PC-3 (cell line): ENCODE measurements at places on chromosomes 6 and 20.

DNA sequence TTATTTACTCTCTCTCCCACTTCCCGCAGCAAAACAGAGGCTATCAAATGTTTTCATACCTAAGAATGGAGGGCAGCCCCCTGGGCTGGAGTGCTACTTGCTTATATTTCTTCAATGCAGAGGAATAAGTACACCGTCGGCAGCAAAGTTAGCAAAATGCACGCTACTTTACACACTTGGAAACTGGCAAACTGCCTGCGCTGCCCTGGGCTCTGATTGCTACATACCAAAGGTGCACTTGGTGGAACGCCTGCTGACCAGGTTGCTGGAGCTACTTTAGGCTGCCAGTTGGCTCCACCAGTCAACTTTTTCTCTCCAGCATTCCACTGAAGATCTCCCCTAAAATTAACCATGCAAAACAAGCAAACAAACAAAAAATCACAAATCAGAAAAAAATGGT, 62.4 kb downstream of the PRSS35 start:
- no peak for DNase-seq

DNA sequence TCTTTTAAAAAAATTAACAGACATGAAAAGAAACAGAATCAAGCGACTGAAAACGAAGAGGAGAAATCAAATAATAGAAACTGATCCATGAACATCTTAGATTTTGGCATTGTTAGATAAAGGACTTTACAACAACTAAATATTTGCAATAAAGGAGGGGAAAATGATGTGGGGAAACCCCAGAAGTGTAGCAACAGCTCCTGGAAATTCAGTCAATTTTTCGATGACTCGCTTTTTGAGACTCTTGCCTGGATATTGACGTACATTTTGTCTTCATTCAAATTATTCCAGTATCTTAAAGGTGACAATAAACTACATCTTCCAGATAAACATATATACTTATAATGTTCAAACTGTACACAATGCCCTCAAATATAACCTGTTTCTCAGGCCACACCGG, 44.1 kb downstream of the ADGB start:
- no peak for DNase-seq

GRCh38 chr6:24517659-24518543, 23.1 kb downstream of the ALDH5A1 start:
- DNase-seq = no peak

DNA sequence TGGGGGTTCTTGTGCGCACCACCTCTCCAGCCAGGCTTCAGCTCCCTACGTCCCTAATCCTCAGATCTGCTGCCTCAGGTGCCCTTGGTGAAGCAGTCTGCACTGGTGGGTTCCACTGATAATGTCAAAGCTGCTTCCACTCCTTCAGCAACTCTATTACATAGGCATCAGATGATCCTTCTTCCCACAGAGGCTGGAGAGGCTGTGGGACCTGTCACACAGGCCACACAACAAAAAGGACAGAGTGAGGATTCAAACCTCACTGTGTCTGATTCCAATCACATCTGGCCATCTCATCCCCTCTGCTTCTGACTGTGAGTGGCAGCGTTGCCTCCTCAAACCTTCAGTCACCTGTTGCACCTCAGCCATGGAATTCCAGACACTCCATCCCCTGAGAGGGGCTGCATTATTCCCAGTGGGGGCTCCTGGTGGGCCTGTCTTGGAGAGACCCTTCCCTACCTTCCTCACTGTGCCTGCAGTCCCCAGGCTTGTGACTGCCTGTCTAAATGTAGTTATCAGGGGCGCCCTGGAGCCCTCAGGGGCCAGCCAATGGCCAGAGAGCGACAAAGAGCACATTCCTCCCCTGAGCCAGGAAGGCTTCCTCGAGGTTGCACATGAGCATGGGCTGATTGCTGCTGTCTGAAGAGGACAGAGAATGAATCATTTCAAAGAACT, 211.4 kb upstream of the ECI2 start:
- DNase-seq = no peak

GRCh38 chr6:134634966-134635365, 314.9 kb downstream of the ALDH8A1 start:
- DNase-seq = no peak

- DNase-seq = no peak
Measured at GRCh38 chr6:13985663-13986325, 61.0 kb downstream of the RNF182 start.
